ENCODE measurements at places on chromosomes 1 and 21.
A peak's percentile ranks its signal among the peaks of the same experiment; 100 is the strongest.

GRCh38 chr1:23903754-23904153, 9.4 kb downstream of the CNR2 start:
- DNase-seq, result no peak

DNA sequence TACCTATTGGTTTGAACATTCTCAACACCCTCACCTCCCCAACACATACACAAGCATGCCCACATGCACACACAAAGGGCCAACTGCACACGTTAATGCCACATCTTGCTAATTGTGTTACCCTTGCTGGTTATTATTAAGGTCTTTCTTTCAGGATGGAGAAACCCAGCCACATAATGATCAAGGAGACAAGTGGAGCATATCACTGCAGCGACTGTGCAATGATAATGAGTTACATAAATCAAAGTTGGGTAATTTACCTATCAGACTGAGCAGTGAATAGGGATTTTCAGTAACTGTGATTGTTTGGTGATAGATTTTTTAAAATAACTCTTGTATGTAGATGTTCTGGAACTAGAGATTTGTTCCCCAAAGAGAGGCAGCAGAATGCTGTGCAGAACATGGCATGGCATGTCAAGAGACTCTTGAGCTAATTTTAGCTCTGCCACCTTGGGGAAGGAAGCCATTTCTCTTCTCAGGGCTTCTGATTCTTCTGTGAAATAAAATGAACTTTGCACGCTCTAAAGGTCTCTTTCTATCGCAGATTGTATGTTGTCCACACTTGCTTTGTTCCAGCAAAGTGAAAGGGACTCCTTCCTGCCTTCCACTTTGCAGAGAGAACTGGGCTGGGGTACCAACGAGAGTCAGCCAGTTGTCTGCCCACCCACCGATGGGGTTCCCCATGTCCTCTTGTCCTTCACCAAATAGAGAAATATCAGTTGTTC, 126.0 kb upstream of the CAMK1G start:
- DNase-seq, result no peak

- no peak for DNase-seq
These were observed 57.9 kb downstream of the RASAL2 start for GRCh38 chr1:178151831-178152230.

- peak; percentile 77 for DNase-seq
These were observed 66.3 kb downstream of the ARHGEF10L start for GRCh38 chr1:17605582-17606344.

DNA sequence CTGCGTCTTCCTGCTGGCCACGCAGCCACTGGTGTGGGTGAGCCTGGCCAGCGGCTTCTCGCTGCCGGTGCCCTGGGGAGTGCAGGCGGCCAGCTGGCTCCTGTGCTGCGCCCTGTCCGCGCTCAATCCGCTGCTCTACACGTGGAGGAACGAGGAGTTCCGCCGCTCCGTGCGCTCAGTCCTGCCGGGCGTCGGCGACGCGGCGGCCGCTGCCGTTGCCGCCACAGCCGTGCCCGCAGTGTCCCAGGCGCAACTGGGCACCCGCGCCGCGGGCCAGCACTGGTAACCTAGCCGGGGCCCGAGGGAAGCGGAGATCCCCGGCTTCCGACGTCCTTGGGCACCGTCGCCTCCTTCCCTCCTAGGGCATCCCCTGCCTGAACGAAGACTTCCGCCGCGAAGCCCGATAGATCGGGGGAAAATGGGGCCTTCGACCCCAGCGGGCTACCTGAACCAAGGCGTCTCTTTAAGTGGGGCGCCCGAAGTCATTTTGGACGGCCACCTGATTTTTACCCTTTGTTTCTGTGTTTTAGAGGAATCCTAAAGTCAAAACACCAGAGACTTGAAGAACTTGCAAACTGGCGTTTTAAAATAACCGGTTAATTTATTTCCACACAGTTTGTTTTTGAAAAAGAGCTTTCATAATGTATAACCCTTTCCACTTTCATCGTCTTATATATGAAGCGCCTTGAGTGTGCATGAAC, 2.0 kb downstream of the GPR88 start:
- DNase-seq, result no peak

- peak; percentile 72 for DNase-seq
These were observed 505 bp downstream of the ENTREP3 start for GRCh38 chr1:155254714-155255242.

DNA sequence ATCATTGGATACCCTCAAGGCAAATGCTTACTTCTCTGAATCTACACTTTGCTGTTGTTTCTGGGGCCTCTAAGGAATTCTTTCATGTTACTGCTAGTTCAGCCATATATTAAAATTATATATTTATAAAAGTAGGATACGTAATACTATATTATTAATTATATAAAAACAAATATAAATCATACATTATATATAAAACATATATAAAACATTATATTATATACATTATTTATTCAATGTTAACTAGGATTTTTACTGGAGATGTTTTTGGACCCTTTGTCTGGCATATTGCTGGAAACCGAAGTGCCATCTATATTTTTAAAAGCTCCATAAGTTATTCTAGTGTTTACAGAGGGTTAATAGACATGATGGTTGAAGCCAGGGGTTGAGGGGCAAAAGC, 12.2 kb downstream of the ALG6 start:
- no peak for DNase-seq

DNA sequence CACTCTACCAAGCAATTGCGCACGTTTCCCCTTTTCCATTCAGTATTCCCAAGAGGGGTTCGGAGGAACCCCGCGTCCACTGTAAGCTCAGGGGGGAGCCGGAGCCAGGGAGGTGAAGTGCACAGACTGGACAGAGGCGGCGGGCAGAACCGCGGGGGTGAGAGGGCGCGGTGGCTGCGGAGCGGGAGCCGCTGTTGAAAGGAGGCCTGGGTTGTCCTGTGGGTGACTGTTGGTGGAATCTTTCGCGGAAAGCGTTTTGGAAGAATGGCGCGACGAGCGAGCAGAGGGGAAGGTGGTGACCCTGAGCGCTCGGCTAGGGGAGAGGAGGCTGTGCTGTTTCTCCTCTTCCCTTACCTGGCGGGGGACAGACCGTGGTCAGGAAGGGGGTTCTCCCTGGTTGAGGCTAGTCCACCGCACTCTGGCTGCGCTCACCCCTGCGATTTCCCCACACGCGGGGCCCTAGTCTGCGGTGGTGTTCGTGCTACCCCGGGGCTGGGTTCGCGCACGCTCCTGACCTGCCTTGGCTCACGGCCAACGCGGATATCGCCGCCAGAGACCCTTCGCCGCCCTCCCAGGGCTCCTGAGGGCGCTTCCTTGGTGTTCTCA, 92.8 kb downstream of the PRKAB2 start:
- no peak for DNase-seq

GRCh38 chr1:24311741-24312140, 7.4 kb upstream of the GRHL3 start:
- DNase-seq, result no peak

GRCh38 chr1:13828454-13829151, 128.6 kb downstream of the PRDM2 start:
- peak; percentile 27 for DNase-seq

- no peak for DNase-seq
These were observed 144.0 kb downstream of the ZNF281 start for GRCh38 chr1:200265881-200266280.

DNA sequence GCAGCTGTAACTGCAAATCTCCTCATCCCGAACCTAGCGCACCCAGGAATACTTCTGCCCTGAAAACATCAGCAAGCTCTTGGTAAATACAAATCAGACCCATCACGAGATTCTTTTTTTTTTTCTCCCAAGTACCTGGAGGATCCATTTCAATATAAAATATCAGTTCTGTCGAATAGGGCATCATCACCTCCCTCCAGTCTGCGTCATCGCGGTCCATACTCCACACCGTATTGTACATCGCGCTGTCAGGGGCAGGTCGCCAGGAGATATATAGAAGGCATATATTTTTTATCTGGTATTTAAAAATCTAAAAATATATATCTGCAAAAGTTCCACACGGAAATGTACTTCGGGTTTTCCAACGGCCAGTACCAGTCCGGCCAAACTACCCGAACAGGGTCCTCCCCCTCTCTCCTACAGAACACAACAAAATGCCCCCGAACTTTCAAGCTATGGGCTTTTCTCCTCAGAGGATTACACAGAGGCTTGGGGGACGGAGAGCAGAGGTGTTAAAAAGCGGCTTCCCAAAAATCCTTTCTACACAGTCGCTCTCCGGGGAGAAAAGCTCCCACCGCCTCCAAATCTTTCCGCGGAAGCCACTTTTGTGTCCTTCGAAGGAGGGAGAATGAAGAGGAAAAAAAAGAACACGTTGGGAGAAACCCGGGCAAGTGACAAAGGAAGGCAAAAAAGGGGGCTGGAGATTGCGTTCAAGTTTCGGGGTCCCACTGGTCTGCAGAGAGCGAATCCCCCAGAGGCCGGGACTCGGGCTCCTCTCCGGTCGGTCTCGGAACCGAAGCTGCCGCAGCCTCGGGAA, 509 bp downstream of the PIK3R3 start:
- peak; percentile 56 for DNase-seq

All from NCI-H1092 treated with DMSO at 0.1 percent for 48 hours (cell line).